H1 (cell line): ENCODE measurements at places on chromosomes 1 and 21. TPM values are rescaled to one million over a fixed set of nuclear protein-coding genes. Genes with fewer than 3 reads are reported as not detected.
A peak's percentile ranks its signal among the peaks of the same experiment; 100 is the strongest.

GBP1 gene
- not detected in 2 replicates for total RNA-seq

- peak overlapping the region; percentile 76 for H3K4me3 ChIP-seq
- peaks cover 9% of the 10 kb centered on the region for H3K4me1 ChIP-seq
- no peak for DNase-seq
- peaks cover 22% of the 10 kb centered on the region for H3K36me3 ChIP-seq
- H3K27ac ChIP-seq = peak overlapping the region; percentile 20; the same call in 1 of the 2 replicates
Observed at GRCh38 chr1:52365071-52365745, 797 bp downstream of the CC2D1B start.

GRCh38 chr21:46411236-46411635, 47.5 kb upstream of the DIP2A start:
- H3K36me3 ChIP-seq = peaks cover 7% of the 10 kb centered on the region
- no peaks in the 10 kb centered on the region for H3K27me3 ChIP-seq
- DNase-seq = no peak

OR2AK2 gene
- total RNA-seq = not detected in 2 replicates

DNA sequence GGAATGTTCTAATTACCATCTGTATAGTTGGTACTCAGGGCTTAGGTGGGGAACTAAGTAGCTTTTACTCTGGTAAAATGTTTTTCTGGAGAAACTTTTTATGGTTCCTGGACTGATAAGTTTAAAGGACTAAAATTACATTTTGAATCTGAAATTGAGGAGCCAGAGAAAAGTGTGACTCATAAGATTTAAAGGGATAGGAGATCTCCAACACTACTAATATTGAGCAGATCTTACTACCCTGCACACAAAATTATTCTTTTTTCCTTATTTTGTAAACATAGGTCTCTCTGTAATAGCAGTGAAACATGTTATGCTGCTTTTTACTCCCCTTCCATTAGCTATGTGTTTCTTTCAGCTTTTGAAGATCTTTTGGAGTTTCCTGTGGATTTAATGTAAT, 32.5 kb downstream of the MTF2 start:
- H3K4me1 ChIP-seq = no peaks in the 10 kb centered on the region
- no peak overlapping the region for H3K4me3 ChIP-seq
- H3K27ac ChIP-seq = no peak overlapping the region
- no peaks in the 10 kb centered on the region for H3K27me3 ChIP-seq

LYST gene
- 0.23 and 0.58 TPM in 2 replicates for total RNA-seq
